ENCODE measurements at places on chromosomes 1 and 21. TPM values are rescaled to one million over a fixed set of nuclear protein-coding genes. Genes with fewer than 3 reads are reported as not detected.

GRCh38 chr1:50548243-50548642, 125.0 kb upstream of the DMRTA2 start:
- DNase-seq, result no peak

DNA sequence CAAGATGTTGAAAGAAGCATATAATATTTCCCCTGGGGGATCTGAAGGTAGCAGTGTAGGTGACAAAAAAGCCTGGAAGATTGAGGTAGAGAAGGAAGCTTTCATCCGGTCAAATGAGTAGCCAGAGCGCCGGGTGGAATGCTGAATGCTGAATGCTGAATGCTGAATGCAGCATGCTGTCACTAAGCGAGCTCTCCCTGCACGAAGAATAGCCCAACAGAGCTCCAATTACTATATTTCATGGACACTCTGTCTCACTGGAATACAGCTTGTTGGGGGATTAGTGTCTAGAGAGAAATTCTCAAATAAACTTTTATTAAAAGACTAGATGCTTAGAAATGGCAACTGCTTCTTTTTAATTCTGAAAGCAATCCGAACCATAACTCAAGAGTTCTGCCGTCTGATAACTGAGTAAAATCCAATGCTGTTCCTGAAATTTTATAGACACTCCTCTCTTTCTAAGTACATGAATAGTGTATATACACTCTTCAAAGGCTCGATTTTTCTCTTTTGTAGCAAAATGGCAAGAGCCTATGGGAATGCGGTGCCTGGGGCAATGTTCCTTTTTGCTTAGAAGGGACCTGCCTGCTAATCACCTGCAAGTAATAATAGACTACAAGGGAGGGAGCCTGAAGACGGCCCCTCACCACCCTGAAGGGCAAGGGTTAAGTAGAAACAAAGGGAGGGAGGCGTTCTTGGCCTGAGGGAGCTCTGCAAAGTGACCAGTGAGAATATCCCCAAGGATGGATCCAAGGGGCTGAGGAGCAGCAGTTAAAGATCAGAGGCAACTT, 203.7 kb upstream of the ESRRG start:
- no peak for DNase-seq

DNA sequence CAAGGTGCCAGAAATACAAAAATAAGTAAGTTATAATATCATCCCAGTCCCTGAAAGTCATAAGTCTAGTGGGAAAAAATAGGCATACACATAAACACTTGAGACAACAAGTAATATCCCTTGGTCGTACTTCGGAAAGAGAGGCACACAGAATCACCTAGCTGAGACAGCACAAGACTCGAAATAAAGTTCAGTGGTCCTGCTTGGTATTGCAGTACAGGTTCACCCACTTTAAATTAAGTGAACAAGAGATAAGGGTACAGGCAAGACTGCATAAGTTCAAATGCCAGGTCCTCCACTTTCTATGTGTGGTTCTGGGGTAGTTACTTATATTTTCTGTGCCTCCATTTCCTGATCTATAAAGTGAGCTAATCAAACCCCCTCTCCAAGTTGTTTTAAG, 47.6 kb downstream of the SEC16B start:
- no peak for DNase-seq

DNA sequence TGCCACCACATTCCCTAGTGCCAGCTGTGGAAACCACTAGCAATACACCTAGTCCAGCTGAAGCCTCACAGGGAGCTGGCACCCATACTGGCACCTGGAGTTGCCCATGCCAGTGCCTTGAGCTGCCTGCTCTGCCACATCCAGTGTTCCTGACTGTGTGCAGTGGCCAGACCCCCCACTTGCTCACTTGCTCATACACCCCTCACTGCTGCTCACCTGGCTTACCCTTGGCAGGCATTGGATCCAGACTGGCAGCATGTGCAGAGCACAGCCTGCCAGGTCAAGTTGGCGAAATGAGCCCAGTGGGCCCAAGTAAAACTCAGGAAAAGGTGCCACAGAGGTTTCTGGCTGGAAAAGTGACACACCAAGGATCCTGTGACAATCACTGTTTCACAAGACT, 1618.6 kb upstream of the PRMT6 start:
- DNase-seq, result peak; percentile 51

- no peak for DNase-seq
Observed at GRCh38 chr21:39637197-39637970, 24.6 kb downstream of the B3GALT5 start.

GRCh38 chr1:109158433-109158832, 44.5 kb downstream of the ELAPOR1 start:
- DNase-seq, result no peak

PTAFR gene
- total RNA-seq, result 31.6 TPM

RIPK4 gene
- total RNA-seq, result 10.9 TPM

PTP4A2 gene
- total RNA-seq, result 244 TPM

RAP1GAP gene
- 62.4 TPM for total RNA-seq

KCNK2 gene
- total RNA-seq, result 0.26 TPM

ARTN gene
- 0.43 TPM for total RNA-seq

ANKRD35 gene
- total RNA-seq, result 1.6 TPM

HIVEP3 gene
- 16.6 TPM for total RNA-seq
